Mucosa of gallbladder (tissue), 1 donor: ENCODE measurements at places on chromosomes 5 and 9. TPM values are rescaled to one million over a fixed set of nuclear protein-coding genes. Genes with fewer than 3 reads are reported as not detected.
A peak's percentile ranks its signal among the peaks of the same experiment; 100 is the strongest.

The PRELID2 gene
- total RNA-seq, result 58.1 TPM

DNA sequence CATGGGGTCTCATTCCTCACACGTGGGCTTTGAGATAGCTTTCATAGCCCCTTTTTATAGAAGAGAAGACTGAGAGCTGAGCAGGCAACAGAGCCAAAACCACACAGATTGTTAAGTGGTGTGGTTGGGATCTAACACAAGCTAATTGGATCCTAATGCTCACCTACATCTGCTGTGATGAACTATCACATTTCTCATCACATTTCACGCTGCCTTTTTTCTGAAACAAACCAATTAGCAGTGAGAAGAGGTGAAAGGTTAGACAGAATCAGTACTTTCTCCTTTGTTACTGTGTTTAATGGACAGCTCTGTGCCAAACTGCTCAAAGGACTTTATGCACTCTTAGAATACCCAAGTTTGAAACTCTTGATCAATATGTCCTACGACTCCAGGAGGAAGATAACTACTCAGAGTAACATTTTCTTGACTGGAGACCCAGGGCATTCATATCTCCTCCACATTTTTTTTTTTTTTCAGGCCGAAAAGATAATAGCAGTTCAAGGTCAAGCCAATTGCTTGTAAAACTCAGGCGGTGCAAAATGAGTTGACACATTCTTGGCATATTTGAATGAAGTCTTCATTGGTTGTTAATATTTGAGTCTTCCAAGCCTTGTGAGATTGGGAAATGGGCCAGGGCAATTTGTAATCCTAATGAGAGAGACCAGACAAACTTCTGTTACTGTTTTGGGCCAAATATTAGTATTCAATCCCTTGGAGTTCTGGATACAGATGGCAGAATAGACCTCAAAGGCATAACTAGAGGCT, 138.4 kb downstream of the KCTD16 start:
- no peak for DNase-seq

DNA sequence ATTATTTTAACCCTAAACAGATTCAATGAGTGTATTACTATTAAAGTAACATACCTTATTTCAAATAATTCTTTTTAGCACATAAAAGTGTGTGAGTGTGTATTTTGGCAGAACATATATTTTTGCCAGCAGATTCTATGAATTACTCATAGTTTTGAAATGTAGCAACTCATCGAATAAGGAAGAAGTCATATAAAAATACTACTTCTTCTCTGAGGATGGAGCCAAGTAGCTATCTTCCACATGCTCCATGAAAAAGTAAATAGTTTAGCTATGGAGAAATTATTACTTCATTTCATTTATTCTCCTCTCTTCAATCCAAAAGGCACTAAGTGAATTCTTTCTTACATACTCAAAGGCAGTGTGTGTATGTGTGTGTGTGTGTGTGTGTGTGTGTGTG, 1090.4 kb upstream of the CDH6 start:
- no peak for DNase-seq

The EPB41L4A gene
- total RNA-seq, result 61.9 TPM

- DNase-seq, result no peak
Observed at GRCh38 chr5:127423173-127423798, 94.2 kb upstream of the PRRC1 start.

The UGT3A2 gene
- total RNA-seq, result not detected

DNA sequence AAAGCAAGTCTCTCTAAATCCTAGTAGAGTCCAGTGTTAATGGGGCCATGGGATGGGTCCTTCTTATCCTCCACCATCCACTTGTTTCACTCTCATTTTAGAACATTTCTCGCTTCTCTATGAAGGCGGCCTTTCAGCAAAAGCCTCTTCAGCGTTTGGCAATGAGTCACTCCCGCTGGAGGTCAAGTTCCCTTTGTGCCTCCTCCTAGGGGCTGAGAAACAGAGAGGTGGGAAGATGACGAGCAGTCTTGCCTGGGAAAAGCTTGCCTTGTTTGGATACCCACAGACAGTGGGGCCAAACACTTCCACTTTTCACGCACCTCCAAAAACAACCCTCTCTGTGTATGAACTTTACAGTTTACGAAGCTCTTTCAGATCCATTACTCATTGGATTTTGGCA, 168.8 kb downstream of the GABBR2 start:
- DNase-seq, result no peak

- DNase-seq, result no peak
Observed at GRCh38 chr9:110101531-110102161, 106.3 kb downstream of the C9orf152 start.

GRCh38 chr9:131487621-131488031, 15.1 kb upstream of the POMT1 start:
- no peak for DNase-seq

The CFAP77 gene
- total RNA-seq, result not detected

- no peak for DNase-seq
Observed at GRCh38 chr5:168320805-168321204, 29.4 kb downstream of the WWC1 start.

The GLRA1 gene
- not detected for total RNA-seq

DNA sequence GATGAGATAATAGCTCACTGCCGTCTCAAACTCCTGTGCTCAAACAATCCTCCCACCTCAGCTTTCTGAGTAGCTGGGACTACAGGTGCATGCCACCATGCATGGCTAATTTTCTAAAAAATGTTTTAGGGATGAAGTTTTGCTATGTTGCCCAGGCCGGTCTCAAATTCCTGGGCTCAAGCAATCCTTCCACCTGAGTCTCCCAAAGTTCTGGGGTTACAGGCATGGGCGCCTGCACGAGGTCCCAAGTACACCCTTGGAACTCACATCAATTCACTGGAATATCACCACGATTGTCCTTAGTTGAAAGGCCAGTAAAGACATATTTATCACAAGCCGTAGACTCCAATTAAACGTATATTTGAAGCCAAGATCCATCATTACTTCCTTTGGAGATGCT, 184.6 kb downstream of the IRX1 start:
- no peak for DNase-seq

DNA sequence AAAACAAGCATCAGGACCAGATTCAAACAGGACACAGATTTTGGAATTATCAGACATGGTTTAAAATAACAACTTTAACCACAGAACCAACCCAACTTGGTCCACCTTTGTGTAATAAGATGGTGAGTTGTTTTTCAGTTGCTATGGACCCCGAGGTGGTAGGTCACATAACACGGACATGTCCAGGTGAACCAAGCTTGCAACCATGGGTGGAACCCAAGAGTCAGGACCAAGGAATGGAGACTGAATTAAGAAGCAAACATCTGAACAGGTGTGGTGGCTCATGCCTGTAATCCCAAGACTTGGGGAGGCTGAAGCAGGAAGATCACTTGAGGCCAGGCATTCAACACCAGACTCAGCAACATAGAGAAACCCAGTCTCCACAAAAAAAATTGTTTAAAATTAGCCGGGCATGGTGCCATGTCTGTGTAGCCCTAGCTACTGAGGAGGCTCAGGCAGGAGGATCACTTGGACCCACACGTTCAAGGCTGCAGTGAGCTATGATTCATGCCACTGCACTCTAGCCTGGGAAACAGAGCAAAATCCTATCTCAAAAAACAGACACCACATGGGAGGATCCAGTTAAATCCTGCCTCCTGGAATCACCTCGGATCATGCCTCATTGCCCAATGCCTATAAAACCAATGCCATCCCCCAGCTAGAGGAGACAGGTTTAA, 10.6 kb downstream of the PTBP3 start:
- no peak for DNase-seq

- no peak for DNase-seq
Observed at GRCh38 chr9:131443648-131444047, 49.8 kb downstream of the PRRC2B start.

GRCh38 chr9:132041798-132042197, 37.9 kb downstream of the MED27 start:
- DNase-seq, result no peak

DNA sequence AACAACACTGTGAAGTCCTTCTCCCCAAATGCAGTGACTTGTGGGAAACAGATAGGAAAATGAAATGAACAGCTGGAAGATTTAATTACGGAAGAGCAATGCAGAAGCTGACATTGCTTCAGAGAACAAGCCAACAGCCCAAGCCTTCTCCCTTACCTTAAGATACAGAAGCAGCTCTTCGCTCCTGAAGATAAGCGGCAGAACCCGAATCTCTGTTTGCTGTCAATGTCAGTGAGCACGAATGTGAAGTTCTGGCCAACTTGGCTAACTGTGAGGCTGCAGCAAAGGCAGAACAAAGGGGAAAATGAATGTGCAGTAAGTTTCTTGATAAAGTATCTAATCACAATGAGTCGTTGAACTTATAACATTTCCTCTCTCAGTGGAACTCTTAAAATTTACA, 172.4 kb downstream of the DENND1A start:
- peak; percentile 28 for DNase-seq

- no peak for DNase-seq
Observed at GRCh38 chr9:72773570-72773969, 179.3 kb downstream of the ALDH1A1 start.

- no peak for DNase-seq
Observed at GRCh38 chr9:127004946-127005769, 90.6 kb downstream of the RALGPS1 start.

GRCh38 chr9:100394816-100395215, 32.1 kb upstream of the MSANTD3 start:
- DNase-seq, result no peak

- DNase-seq, result no peak
Observed at GRCh38 chr9:120921661-120922181, 4.9 kb downstream of the TRAF1 start.

The ACTBL2 gene
- not detected for total RNA-seq

DNA sequence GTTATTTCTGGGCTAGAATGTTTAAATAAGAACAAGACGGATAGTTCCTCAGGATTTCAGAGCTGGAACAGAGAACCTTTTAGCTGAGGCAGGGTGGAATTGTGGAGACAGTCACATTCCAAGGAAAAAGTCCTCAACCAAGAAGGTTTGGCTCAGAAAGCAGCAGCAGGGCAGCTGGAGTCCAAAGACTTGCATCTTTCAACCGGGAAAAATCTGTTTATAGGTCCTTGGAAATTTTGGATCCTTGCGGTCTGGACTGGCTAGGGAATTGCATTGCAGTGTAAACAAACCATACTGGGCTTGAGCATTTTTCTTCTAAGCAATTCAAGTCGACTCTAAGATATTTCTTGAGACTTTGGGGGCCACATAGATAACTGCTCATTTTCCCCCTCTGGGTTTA, 40.8 kb upstream of the HMHB1 start:
- no peak for DNase-seq

DNA sequence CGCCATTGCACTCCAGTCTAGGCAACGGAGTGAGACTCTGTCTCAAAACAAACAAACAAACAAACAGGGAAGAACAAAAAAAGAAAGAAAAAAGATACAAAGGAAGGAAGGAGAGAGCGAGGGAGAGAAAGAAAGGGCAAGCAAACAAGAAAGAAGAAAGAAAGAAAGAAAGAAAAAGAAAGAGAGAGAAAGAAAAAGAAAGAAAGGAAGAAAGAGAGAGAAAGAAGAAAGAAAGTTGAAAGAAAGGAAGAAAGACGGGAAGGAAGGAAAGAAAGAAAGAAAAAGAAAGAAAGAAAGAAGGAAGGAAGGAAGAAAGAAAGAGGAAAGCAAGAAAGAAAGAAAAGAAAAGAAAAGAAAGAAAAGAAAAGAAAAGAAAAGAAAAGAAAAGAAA, 13.1 kb upstream of the ALDOB start:
- DNase-seq, result no peak

The NRG2 gene
- total RNA-seq, result 14.5 TPM

The TXNDC15 gene
- 88.5 TPM for total RNA-seq

DNA sequence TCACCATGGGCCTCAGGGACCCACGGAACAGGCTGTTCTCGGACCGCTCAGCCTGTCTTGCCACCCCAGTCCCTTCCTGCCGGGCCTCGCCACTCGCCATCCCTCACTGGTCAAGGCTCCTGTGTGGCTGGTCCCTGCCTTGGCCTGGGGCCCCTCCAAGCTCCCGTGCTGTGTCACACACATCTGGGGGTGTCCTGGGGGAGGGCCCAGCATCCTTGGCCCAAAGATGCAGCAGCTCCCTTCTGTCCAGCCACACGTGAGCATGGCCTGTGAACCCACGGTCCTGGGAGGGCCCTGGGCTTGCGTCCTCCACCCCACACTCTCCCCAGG, 425 bp upstream of the EGFL7 start:
- no peak for DNase-seq

DNA sequence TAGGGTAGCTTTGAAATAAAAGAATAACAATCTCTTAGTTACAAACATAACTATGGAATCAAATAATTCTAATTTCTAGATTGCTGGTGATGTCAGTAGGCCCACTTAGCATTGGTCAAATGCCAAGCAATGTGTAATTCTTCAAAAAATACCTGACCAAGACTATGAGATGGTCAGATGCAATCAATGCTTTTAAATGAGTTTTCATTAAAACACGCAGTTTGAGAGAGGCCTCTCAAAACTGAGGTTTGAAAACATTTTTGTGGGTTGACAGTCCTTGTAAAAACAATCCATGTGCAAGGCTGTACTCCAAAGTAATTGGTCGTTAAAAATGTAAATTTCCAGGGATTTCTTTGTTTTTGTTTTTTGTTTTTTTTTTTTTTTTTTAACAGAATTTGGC, 1.2 kb upstream of the RLN2 start:
- DNase-seq, result no peak

DNA sequence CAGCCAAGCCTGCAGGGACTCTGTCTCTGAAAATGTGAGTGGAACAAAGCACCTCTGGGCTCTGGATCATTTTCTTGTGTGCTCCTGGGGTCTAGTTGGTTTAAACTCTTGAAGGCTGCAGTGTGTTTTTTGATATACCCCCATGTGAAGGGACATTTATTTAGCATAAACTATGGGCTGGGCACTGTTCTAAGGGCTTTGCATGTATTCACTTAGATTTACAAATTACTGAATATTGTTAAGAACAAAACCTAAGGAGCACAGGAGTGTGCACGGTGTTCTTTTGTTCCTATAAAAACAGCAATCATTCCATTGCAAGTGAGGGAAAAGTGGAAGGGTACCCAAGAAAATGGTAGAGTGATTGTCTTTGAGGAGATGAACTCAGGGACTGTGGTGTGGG, 20.0 kb upstream of the CD180 start:
- no peak for DNase-seq

DNA sequence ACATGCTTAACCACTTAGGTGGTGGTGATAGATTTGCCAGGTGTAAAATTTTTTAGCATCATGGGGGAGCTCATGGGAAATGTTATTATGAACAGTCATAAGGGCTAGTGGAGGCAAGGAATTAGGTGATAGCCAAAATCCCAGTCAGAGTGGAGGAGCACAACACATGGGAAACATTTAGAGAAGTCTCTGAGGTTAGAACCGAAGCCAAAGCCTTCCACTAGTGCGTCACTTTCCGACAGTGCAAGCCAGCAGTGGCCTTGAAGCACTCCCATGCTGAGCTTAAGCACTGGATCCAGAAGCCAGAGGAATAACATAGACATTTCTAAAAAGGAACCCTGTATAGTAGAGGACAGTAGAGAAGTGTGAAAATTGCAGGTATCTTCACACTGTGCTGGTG, 101.5 kb upstream of the SNX2 start:
- no peak for DNase-seq

GRCh38 chr9:121690316-121690715, 38.9 kb downstream of the DAB2IP start:
- no peak for DNase-seq

The ATP10B gene
- 119 TPM for total RNA-seq
